C1 segment of cervical spinal cord (tissue), 14 donors: ENCODE measurements at places on chromosomes 3 and 15.
A peak's percentile ranks its signal among the peaks of the same experiment; 100 is the strongest.

GRCh38 chr3:106215047-106215446 lies 346.2 kb upstream of the CBLB start:
- DNase-seq: no peak

GRCh38 chr15:38401106-38401505 lies 52.8 kb upstream of the FAM98B start:
- DNase-seq: no peak

DNA sequence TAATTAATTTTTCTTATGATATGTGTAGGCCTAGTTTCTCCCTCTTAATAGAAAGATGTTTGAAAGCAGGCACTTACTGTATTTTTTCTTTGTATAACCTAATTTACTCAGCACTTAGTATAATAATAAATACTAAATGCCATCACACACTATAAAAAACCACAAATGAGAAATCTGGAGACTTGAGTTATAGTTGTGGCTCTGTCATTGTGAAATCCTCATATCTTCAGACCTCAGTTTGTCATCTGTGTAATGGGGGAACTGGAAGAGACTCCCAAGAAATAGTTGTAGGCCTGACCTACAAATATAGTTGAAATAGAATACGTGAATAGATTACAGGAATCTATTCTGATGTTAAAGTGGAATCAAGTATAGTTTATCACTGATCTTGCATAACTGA lies 287.6 kb upstream of the DPH6 start:
- DNase-seq: no peak

DNA sequence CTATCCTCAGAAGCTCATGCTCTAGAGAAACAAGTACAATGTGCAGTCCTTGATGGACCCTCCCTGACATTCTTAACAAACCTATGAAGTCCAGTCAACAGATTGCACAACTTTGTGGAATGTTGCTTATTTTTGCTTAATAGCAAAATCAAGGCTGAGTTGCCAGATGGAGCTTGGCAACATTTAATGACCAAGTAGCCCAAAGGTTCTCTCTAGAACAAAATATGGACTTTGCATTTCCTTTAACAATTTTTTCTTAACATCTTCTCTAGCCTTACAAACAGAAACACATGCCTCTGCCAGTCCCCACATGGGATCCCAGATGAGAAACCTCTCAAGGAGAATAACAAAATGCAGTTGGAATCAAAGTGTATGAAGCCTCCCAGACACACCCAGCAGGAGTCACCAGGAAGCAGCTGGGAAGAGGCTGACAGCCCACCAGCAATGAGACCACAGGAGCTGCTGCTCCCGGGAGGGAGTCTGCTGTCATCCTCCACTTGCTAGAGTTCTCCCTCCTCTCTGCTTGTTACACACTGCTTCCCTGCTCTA lies 422.5 kb upstream of the CDIN1 start:
- DNase-seq: no peak

DNA sequence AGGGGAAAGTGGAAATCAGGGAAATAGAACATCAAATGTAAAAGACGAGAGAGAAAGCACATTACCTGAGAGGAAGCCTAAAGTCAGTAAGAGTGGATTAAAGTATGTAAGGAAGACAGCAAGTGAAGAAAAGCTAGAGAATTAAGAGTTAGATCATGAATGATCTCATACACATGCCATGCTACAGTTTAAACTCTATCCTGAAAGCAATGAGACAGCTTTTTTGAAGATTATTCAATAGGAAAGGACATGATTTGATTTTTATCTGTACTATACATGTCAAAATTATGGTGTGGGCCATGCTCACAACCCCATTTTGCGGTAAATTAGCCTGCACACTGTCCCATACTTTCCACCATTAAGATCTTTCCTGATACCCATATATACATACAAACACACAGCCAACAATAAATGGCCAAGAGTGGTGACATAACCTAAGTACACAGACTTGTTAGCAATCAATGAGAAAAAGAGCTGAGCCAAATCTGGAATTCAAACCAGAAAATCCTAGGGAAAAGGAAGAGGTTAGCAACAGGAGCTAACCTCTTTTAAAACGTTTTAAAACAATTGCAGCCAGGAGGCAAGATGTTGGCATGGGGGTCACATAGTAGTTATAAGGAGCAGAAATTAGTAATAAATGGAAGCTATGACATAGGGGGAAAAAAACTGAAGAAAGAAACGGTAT lies 4.5 kb downstream of the MYO9A start:
- no peak for DNase-seq

- DNase-seq: no peak
Measured at GRCh38 chr3:185046603-185047002, 106.3 kb downstream of the C3orf70 start.

GRCh38 chr3:127674101-127674721 lies 1.5 kb downstream of the ABTB1 start:
- no peak for DNase-seq

- DNase-seq: no peak
Measured at GRCh38 chr3:12180218-12180617, 21.5 kb upstream of the TIMP4 start.

DNA sequence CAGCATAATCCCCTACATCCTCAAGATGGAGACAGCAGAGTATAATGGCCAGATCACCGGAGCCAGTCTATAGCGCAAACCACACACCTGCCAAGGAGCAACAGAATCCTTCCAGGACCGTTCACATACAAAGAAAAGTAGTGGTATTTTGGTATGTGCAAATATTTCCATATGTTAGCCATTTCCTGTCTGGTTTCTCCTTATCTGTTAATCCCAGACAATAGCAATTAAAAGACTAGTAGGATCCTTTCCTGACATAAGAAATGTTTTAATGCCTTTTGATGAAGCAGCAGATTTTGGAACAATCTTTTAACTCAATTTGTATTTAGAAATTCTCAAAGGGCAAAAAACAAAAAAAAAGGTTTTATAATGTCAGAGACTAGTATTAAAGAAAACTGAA lies 22.2 kb downstream of the MRPS25 start:
- DNase-seq: no peak

GRCh38 chr15:40328751-40329150 lies 5.3 kb downstream of the INAFM2 start:
- no peak for DNase-seq

DNA sequence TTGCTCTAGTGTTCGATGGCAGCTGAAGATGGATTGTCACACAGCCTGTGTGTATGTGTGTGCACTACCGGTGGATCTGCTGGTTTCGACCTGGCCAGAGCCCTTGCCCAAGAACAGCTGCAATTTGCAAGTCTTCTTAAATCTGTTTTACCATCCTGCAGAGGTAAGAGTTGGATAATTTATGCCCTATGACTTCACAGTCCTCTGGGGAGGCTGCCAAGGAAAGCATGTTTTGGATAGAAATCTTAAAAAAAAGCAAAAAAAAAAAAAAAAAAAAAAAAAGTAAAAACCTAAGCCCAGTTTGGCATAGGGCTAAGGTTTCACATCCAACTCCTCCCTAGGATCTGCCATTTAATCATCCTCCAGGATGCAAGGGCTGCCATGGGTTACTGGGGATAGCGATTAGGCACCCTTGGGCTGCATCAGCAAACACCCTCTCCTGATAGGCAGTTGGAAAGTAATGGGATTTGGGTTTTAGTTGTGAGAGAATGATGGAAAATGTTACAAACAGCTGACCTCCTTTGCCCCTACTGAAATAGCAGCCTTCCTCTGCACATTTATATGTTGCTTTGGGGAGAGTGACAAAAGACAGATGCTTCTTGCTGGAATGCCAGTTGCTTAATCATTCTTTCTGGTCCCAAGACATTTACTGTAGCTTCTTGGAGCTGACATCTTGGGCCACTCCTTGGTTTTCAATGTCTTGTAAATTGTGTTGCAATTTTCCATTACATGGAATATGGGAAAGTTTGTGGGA lies 35.4 kb downstream of the CD200R1L start:
- no peak for DNase-seq

- no peak for DNase-seq
Measured at GRCh38 chr3:52090131-52090932, 34.0 kb upstream of the DUSP7 start.

DNA sequence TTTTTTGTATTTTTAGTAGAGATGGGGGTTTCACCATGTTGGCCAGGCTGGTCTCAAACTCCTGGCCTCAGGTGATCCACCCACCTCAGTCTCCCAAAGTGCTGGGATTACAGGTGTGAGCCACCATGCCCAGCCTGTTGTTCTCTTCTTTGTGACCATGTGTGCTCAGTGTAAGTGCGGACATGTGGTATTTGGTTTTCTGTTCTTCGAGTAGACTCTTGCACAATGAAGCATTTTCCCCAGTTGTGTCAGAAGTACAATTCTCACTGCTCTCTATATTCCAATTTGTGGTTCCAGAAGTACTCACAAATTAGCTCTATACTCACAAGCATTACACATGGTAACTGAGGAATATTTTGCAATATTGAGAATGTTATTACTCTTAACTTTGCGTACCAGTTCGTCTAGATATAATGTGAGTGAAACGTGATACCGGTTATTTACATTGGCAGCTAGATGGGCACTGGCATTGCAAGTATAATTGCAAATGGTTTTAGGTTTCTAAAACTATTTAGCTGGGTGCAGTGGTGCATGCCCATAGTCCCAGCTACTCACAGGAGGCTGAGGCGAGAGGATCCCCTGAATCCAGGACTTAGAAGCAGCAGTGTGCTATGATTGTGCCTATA lies 34.2 kb upstream of the MTMR14 start:
- DNase-seq: no peak

DNA sequence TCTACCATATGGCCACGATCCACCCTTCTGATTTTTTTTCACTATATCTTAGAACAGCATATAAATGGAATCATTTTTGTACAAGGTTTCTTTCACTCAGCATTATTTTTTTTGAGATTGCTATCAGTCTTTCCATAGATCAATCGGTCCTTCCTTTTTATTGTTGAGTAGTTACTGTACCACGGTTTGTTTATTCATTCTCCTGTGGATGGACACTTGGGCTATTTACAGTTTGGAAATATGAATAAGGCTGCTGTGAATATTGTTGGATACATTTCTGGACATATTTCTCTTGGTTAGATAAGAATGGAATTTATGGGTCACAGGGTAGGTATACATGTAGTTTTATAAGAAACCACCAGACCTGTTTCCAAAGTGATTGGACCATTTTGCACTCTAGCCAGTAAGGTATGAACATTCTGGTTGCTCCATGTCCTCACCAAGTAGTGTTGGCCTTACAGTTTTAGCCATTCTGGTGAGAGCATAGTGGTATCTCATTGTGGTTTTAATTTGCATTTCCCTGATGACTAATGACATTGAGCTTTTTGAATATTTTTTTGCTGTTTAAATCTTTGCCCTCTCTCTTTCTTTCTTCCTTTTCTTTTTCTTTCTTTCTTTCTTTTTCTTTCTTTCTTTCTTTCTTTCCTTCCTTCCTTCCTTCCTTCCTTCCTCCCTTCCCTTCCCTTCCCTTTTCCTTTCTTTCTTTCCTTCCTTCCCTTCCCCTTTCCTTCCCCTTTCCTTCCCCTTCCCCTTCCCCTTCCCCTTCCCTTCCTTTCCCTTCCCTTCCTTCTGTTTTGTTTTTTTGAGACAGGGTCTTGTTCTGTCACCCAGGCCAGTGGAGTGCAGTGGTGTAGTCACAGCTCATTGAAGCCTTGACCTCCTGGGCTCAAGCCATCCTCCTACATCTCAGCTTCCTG lies 49.2 kb downstream of the LRRK1 start:
- DNase-seq: no peak

DNA sequence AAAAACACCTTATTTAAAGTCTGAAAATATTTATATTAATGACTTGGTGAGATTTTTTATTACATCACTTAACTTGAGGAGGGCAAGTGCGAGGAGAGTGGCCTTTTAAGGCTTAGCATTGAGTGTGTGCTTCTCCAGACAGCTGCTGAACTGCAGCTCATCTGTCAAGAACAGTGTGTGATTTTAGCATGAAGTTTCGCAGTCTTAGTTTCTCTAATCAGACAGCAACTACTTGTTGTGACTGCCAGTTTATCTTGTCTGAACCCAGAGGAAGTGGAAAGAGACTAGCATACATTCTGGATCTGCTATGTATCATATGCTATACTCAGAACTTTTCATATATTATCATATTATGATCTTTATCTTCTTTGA lies 291.7 kb upstream of the ROPN1 start:
- DNase-seq: no peak

- no peak for DNase-seq
Measured at GRCh38 chr3:33488683-33489082, 48.5 kb upstream of the UBP1 start.

- no peak for DNase-seq
Measured at GRCh38 chr15:91737151-91737818, 116.2 kb upstream of the SLCO3A1 start.

GRCh38 chr15:70127288-70127746 lies 29.6 kb upstream of the TLE3 start:
- no peak for DNase-seq

- no peak for DNase-seq
Measured at GRCh38 chr15:77819048-77819850, 186.5 kb upstream of the LINGO1 start.

- no peak for DNase-seq
Measured at GRCh38 chr15:73767806-73768501, 14.8 kb upstream of the INSYN1 start.

DNA sequence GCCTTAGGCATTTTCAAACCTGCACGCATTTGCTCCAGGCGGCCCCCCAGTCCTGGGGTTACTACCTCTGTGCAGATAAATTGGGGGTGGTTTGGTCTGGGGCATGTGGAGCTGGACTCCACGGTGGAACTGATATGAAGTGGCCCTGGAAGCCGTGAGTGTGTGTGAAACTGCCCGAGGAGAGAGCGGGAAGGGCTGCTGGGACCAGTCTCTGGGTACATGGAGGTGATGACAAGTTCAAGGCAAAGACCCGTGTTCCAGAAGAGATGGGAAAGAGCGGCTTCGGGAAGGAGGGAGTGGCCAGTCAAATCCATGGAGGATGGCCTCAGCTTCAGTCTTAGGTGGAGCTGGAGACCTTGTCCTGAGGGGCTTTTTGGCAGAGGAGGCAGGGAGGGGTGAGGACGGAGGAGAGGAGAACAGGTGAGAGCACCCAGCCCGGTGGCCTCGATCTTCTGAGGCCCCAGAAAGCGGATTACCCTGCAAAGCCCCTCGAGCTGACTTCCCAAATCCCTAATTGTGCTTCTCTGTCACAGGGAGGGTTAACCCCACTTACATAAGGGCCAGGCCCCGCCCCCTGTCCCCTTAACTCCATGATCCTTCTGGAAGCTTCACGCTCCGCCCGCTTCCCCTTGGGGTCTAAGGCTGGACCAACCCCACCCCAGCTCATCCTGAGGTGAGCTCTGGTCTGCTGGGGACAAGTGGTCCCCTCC lies 1.9 kb upstream of the NR2E3 start:
- DNase-seq: no peak

- peak; percentile 58 for DNase-seq
Measured at GRCh38 chr3:4977001-4977852, 2.0 kb upstream of the BHLHE40 start.

- no peak for DNase-seq
Measured at GRCh38 chr3:42174679-42175385, 83.7 kb downstream of the TRAK1 start.

GRCh38 chr15:85403745-85404144 lies 23.3 kb downstream of the AKAP13 start:
- no peak for DNase-seq

DNA sequence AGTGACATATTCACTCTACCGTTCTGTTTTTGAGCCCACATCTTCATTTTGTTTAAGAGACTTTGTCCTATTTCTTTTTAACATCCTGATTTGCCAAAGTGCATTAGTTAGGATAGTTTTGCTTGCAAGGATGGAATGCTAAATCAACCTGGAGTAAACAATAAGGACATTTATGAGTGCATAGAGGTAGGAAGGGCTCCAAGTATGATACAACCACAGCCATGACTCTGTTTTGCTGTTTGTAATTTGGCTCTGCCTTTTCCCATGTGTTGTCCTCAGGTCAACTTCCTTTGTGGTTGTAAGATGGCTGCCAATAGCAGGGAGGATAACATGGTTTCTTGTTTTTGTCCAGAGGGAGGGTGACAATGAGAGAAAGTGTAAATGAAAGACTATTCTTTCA lies 66.4 kb upstream of the GOLIM4 start:
- no peak for DNase-seq

GRCh38 chr3:87333393-87333892 lies 57.1 kb upstream of the POU1F1 start:
- no peak for DNase-seq
